Dermis microvascular lymphatic vessel endothelial cell (primary cell): ENCODE measurements at places on chromosomes 12 and 14.

GRCh38 chr12:15276088-15276698, 46.1 kb upstream of the PTPRO start:
- peak; percentile 5 for DNase-seq

- DNase-seq = no peak
Measured at GRCh38 chr12:6950811-6951540, at the start of gene PTPN6. Gene PTPN6, plus strand, starts transcription at chr12:6951356. Its CDS starts 157 bp downstream, at chr12:6951513.

GRCh38 chr12:39070775-39071174, 165.4 kb upstream of the CPNE8 start:
- no peak for DNase-seq

DNA sequence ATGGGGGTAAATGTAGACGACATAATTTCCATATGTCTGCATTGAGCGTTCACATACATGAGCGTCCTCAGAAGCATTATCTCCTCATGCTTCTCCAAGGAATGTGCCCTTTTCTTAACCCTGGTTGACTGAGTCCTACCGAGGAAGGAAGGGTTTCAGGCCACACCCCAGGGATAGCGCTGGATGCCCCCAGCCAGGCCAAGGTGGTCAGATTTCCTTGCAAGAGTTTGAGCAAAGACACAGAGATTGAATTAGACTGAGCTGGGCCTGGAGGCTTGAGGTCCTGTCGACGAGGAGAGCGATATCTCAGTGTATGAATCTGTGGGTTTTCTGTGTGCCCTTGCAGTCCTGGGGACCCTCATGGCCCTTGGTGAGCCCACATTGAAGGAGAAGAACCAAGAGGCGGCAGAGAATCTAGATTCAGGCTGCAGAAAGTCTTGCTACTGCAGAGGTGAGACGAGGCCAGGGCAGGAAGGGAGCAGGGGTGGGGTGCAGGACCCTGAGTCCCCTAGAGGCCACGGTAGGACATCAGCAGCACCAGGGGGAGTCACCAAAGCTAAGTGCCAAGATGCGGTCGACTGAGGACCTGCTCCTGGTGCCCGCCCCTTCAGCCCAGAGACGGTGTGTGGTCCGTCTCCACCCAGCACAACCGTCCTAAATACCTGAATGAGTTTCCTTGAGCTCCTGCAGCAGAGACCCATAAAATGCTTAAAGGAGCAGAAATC, 94.7 kb upstream of the DIO3 start:
- DNase-seq = no peak

DNA sequence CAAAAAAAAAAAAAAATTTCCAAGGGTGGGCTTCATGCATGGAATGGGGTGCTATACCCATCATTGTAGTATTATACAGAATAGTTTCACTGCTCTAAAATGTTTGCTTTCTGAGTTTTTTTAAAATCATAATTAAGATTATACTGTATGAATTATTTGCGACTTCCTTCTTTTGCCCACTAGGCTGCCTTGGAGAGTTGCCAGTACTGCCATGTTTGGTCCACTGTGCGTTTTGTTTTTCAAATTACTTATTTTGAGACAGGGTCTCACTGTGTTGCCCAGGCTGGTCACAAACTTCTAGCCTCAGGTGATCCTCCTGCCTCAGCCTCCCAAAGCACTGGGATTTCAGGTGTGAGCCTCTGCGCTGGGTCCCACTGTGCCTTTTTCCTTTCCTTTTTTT, 19.9 kb downstream of the PLBD2 start:
- DNase-seq = no peak

GRCh38 chr14:35050652-35051051, 4.6 kb downstream of the FAM177A1 start:
- no peak for DNase-seq

DNA sequence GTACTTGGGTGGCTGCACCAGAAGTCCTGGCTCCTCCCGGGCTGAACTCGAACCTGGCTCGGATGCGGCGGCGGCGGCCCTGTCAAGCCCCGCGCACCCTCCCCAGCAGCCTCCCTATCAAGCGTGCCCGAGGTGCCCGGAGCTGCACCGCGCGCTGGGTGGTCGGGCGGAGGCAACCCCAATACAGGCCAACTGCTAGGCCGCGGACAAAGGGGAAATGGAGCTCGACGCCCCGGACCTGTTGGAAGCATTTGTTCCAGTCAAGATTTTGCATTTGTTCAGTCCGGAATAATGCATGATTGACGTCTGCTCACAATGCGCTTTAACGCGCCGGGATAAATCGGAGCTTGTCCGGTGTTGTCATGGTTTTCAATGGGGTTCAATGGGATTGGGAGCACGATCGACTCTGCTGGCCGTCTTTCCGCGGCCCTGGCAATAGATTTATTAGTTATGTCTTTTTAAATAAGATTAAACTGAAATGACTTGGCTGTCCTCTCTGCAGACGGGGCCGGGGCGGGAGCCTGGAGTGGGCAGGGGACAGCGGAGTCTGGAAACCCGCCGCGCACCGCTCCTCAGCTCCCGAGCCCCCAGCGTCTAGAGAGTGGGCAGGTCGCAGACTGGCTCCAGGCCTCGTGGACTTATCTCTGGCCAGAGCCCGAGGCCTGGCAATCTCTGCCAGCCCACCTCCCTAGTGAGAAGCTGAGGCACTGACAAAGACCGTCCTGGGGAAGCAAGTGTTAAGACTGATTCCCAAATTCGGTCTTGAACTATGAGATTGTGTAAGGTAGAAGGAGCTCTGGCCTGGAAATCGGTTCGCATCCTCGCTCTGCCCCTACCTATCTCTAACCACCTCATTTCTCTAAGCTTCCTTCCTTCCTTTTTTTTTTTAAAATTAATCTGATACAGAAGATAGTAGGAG, 1.7 kb upstream of the NKX2-8 start:
- DNase-seq = no peak

DNA sequence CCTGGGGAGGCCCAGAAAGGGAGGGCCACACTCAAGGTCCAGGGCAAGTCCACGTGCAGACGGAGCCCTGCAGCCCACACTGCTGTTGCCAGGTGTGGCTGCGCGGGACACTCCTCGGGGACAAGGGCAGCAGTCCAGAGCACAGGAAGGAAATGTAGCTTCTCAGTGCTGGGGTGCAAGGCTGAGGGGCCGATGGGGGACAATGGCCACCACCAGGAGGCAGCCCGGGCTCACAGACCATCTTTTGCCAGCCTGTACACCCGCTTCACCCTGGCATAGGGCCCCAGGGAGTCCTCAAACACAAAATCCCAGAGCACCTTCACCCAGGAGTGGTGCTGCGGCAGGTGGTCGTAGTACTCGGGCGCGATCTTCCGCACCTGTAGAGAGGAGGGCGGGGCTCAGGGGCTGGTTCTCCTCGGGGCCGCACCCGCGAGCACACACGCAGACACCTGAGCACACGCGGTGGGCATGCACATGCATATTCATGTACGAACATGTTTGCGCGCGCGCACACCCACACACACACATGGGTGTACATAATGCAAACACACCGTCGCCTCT, 12.8 kb downstream of the DEGS2 start:
- no peak for DNase-seq

DNA sequence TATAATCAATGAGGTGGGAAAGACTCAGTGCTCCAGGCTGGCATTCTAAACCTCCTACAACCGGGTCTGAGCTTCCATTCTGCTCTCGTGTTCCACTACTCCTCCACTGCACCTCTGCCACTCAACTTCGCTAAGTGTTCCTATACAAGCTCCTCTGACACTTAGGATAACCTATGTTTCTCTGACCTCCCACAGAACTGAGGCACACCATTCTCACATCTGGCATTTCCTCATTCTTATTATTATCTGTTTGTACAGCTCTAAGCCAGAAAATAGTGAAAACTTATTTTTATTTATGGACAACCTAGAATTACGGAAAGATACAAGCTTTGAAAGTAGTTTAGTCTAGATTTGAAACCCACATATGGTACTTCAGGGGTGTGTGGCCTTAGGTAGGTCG, 127.0 kb downstream of the MED13L start:
- DNase-seq = no peak

GRCh38 chr12:18992336-18992735, 137.2 kb upstream of the PLEKHA5 start:
- DNase-seq = no peak

GRCh38 chr12:5441497-5442236, 9.8 kb downstream of the NTF3 start:
- no peak for DNase-seq

DNA sequence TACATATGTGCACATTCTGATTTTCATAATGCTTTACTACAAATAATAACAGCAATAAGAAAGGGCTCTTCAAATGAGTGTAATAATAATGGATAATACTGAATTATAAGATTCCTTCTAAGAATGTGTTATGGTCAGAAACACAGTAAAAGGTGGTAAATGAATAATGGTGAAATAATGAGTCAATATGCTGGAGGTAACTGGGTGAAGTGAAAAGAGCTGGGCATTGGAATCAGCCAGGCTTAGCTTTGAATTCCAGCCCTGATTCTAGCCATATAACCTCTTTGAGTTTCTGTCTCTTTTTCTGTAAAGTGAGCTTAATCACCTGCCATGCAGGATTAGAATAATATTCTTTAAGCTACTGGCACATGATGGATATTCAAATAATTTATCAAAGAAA, 39.1 kb downstream of the PLEKHA5 start:
- no peak for DNase-seq

DNA sequence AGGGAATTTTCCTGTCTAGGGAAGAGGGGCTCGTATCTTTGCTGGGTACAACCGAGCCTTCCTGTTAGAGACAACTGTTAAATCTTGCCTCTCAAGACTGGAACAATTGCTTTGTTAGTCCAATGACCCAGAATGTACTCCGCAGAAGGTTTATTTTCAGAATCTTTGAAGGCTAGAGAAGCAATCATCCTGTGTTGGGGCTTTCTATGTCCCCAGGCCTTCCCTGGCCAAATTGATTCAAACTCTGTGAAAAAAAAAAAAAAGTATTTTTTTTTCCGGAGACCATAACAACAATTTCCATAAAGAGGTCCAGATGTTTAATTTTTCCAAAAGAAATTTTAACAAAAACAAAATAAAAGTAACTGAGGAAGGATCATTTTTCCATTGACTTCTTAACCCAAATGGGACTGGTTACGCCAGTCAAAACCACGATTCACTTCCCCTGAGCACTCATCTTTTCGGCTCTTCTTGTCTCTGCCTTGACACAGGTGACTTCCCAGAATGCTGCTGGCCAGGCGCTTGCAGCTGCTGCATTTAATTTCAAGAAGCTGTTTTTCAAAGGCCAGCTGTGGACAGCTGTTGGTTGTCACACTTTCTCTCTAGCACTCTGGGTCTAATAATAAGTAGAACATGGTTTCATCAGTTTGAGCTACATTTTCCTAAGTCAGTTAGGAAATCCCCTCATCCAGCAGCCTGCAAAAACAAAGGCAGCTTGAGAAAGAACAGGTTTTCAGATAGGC, 81.6 kb upstream of the MANSC4 start:
- DNase-seq = no peak

DNA sequence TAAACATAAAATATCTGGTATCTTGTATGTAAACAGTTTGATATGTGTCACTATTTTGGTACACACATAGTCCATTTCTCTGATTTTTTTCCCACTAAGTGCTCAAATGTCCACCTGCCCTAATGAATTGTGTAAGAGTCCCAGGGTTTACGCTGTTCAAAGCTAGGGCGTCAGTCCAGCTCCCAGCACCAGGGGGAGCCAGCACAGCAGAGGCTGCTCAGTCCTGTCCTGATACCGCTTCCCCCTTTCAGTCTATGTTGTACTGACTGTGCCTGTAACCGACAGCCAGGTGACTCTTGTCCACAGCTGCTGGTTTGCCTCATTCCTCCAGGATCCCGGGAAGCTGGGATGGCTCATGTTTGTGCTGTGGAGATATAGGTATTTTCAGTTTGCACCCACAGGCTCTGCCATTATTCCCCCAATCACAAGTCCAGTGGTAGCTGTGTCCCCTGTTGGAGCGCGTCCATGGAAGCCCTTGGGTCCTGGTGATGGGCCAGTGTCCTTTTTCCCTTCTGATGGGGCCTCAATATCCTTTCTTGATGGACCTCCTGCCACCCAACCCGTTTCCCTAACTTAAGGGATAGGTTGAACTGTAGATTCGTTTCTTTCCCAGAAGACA, 242.0 kb downstream of the NEDD1 start:
- no peak for DNase-seq

DNA sequence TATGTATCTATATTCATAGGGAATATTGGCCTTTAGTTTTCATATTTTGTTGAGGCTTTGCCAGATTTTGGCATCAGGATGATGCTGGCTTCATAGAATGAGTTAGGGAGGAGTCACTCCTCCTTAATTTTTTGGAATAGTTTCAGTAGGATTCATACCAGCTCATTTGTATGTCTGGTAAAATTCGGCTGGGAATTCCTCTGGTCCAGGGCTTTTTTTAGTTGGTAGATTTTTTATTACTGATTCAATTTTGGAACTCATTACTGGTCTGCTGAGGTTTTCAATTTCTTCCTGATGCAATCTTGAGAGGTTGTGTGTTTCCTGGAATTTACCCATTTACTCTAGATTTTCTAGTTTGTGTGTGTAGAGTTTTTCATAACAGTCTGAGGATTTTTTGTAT, 175.2 kb downstream of the EPS8 start:
- no peak for DNase-seq

- no peak for DNase-seq
Measured at GRCh38 chr12:112159146-112159541, 33.8 kb downstream of the TRAFD1 start.

DNA sequence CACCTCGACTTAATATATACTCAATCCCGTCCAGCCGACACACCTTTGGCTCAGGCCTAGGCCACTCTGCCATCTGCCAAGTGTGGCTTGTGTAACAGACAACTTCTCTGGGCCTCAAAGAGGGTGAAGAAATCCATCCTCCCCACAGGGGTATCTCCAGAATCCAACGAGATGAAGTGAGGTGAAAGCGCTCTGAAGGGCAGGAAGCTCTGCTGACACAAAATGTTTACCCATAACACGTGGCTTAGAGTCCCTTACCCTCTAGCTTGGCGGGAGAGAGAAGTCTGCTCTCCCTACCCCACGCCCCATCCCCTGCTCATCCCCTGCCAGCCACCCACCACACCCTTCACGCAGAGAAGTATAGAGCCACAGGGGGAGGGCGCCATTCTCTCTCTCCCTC, 13.0 kb downstream of the ZBTB39 start:
- DNase-seq = no peak

- DNase-seq = no peak
Measured at GRCh38 chr12:12561371-12562015, 1.2 kb downstream of the DUSP16 start.

- no peak for DNase-seq
Measured at GRCh38 chr12:57431654-57432188, 878 bp upstream of the R3HDM2 start.

DNA sequence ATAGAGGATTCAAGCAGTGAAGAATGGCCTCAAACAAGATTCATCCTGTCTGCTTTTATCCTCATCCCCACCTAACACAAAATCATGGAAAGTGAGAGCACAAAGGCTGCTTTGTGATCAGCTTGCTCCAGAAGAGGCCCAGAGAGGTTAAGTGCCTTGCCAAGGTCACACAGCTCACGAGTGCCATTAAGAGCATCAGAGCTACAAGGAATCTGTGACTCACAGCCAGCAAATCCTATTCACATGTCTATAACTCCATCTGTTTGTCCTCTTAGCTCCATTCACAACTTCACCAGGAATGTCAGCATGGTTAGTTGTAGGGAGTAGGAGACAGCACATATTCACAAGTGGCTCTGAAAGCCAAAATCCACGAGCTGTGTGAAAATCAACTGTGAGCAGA, 79.8 kb downstream of the TTC9 start:
- DNase-seq = no peak

- no peak for DNase-seq
Measured at GRCh38 chr14:72419226-72419775, 474.6 kb downstream of the DPF3 start.
